Thoracic aorta endothelial cell (primary cell): ENCODE measurements at places on chromosomes 5 and 9. TPM values are rescaled to one million over a fixed set of nuclear protein-coding genes. Genes with fewer than 3 reads are reported as not detected.

The RNF20 gene
- total RNA-seq: 24.3 and 25.7 TPM in 2 replicates

The PCDHGA6 gene
- 2.1 and 2.9 TPM in 2 replicates for total RNA-seq

The ITK gene
- total RNA-seq: not detected in 2 replicates

The PPP3R2 gene
- not detected in 2 replicates for total RNA-seq

The FOCAD gene
- total RNA-seq: 111 and 172 TPM in 2 replicates

The TRPM6 gene
- total RNA-seq: 0.13 and 0.14 TPM in 2 replicates

The C5orf46 gene
- total RNA-seq: 0.40 TPM in 1 of 2 replicates, not detected in the other

The TMEM267 gene
- total RNA-seq: 13.8 and 15.6 TPM in 2 replicates

The ADGRD2 gene
- total RNA-seq: not detected in 2 replicates

The MSX2 gene
- 0.13 and 0.79 TPM in 2 replicates for total RNA-seq

The IL3 gene
- total RNA-seq: not detected in 2 replicates

The DAB2IP gene
- 25.0 and 35.2 TPM in 2 replicates for total RNA-seq
